ENCODE measurements at places on chromosomes 2 and 18.

DNA sequence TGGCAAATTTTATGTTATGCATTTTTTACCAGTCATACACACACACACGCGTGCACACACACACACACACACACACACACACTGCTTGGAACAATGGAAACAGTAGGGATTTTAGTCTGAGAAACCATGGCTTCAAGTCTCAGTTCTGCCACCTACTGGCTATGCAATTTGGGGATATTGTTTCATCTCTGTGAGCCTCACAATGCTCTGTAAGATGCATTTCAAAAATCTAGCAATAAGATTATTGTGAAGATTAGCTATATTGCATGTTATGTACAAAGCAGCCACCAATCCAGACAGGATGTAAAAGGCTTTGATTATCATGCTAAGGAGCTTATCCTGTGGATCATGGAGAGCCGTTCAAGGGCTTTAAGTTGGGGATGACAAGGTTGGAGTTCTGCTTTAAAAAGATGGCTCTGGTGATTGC is 401.4 kb downstream of the NBAS start:
- no peak for DNase-seq

DNA sequence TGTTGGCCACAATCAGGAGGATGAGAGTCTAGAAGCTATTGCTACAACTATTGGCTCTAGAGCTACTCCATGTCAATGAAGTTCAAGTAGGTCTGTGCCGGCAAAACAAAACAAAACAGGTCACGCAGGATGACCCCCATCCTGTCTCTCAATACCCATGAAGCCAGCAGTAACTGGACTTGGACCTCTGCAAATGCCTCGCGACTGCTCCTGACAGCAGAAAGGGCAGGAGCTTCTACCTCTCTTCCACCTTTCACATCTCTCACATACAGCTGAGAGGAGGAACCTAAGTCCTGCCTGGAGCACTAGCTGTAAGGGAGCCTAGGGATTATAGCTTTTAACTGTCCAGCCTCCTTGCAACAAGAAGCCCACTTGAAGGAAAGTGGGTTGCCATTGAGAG is 16.0 kb downstream of the PRKAG3 start:
- DNase-seq = no peak

GRCh38 chr2:173792166-173792565 is 173.0 kb downstream of the SP3 start:
- DNase-seq = no peak

DNA sequence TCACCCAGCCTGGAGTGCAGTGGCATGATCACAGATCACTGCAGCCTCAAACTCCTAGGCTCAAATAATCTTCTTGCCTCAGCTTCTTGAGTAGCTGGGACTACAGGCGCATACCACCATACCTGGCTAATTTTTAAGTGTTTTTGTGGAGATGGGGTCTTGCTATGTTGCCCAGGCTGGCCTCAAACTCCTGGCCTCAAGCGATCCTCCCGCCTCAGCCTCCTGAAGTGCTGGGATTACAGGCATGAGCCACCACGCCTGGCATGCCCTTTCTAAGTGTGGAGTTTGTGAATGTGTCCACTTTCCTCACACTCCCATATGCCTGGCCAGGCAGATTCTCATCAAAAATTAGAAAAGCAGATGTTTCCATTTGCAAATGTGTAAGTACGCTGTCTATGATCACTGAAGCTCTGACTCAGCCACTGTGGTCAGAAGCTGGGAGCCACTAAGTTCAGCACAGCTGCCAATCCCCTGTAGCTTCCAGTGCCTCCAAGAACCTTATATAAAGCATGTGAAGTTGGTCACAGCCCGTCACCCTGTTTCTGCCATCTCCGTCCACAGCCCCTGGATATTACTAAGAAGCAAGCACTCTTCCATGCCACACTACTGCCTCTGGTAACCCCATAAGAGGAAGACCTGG is 155.4 kb downstream of the FAM210A start:
- no peak for DNase-seq

DNA sequence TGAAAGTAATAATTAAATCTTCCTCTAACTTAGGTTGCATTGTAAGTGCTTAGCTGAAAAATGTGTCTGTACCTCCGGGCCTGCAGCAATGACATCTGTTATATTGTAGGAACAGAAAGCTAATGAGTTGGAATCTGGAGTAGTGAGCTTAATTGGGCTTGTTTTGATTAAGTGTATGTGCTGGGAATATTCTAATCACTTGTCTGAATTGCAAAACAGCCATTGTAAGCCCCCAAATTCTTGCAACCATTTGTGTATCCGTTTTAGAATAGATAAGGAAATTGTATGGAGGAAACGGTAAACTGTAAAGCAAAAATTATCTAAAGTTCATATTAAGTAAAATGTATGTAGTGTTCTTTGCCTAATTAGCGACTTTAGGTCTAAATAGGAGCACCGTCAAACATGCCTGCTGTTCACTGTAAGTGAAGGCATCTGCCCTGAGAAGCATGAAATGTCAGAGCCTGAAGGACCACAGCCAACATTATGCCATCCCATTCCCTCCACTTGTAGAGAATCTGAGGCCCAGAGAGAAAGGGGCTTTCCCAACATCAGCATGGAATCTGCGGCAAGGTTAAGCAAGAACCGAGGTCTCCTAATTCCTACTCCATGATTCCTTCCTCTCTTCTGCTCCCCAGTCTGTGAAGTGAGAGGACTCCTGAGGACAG is 466.4 kb downstream of the TDRD15 start:
- no peak for DNase-seq

DNA sequence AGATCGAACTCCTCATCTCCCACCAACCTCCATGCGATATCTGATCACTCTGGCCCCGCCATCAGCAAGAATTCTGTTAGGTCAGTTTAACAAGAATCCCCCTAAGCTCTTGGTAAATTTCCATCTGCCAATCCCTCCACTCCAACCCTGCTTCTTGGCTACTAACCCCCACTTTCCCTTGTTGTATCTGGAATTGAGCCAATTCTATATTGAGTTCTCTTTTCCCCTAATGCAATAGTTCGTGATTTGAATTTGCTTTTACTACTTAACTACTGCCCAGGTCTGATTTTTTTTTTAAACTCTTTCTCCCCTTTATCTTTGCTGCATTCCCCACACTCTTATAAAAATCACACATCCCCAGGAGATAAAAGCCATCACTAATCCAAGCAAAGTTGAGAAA is 159.3 kb upstream of the STK17B start:
- no peak for DNase-seq

- no peak for DNase-seq
These were observed 166.2 kb downstream of the PHLPP1 start for GRCh38 chr18:62881509-62882016.

DNA sequence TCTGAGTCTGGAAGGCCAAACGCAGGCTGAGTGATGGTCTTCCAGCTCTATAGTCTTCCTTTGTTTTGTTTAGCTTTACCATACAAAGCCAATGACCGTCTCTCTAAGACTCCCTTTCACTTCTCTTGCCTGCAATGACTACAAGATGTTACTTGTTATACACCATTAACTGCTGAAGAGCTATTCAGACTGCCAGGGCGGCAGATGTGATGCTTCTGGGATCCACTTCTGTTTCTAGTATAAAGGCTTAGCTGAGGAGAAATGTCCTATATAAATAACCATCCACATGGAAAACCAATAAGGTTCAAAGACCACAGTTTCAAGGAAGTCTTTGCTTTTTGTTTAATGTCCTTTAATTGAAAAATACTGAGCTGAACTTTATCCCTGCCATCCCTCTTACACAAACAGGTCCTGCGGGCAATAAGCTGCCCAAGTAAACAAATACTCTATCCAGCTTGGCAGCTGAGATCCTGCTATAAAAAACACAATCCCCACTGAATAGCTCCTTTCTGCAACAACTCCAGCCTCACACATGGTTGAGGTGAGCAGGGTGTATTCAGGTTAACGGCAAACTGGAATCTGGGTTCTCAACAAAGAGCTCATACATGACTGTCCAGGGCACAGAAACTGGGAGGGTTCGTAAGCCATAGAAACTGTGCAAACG is 124.6 kb downstream of the VIT start:
- DNase-seq = no peak
